ENCODE measurements at places on chromosomes 13 and 19.

DNA sequence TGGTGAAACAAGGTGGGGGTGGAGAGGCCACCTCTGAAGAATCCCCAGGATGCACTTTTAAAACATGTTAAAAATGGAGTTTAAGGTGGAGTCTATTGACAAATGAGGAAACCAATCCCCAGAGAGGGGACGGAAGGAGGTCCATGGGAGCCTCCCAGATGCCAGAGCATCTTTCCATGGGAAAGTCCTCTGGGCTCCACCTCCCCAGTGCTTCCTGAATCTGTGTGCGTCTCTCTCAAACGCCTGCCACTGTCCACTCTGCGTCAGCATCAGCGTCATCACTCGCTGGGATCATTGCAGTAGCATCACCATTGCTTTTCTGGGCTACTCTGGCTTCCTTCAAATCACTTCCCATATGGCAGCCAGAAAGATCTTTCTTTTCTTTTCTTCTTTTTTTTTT lies 6.2 kb downstream of the GPR4 start:
- H3K27ac ChIP-seq: no peak overlapping the region
- peaks cover 3% of the 10 kb centered on the region for H3K4me1 ChIP-seq

DNA sequence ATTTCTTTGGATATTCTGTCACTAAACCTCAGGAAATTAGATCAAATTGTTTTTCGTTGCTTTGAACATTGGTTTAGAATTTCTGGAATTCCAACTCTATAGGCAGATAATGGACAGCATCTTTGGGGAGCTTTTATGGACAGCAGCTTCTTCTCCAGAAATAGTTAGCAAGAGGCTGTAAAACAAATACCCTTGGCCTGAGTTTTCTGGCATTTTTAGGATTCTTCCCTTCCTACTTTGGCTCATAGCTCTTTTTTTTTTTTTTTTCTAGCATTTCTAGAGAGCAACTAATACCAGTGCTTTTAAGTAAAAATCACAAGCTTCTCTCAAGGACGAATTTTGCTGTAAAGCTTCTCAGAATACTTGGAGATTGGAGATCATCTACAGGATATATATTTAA lies 169.8 kb upstream of the SPRY2 start:
- H3K36me3 ChIP-seq: peaks cover 5% of the 10 kb centered on the region
- no peak for DNase-seq
- H3K27ac ChIP-seq: peak overlapping the region; percentile 7
- no peaks in the 10 kb centered on the region for H3K27me3 ChIP-seq
- no peak overlapping the region for H3K4me3 ChIP-seq

- H3K27ac ChIP-seq: no peak overlapping the region
- H3K4me1 ChIP-seq: peaks cover 27% of the 10 kb centered on the region
- no peak overlapping the region for H3K4me3 ChIP-seq
- H3K27me3 ChIP-seq: no peaks in the 10 kb centered on the region
These were observed 2.4 kb downstream of the HPN start for GRCh38 chr19:35043906-35044305.

- H3K4me1 ChIP-seq: no peaks in the 10 kb centered on the region
- no peak for DNase-seq
- H3K36me3 ChIP-seq: no peaks in the 10 kb centered on the region
- H3K27ac ChIP-seq: no peak overlapping the region
- H3K27me3 ChIP-seq: peaks cover 39% of the 10 kb centered on the region
- no peak overlapping the region for H3K4me3 ChIP-seq
These were observed 2.7 kb downstream of the LILRB5 start for GRCh38 chr19:54254195-54254906.

GRCh38 chr19:30755581-30755980 lies 383.4 kb downstream of the ZNF536 start:
- no peak overlapping the region for H3K27ac ChIP-seq
- peaks cover 10% of the 10 kb centered on the region for H3K27me3 ChIP-seq
- no peak for DNase-seq

DNA sequence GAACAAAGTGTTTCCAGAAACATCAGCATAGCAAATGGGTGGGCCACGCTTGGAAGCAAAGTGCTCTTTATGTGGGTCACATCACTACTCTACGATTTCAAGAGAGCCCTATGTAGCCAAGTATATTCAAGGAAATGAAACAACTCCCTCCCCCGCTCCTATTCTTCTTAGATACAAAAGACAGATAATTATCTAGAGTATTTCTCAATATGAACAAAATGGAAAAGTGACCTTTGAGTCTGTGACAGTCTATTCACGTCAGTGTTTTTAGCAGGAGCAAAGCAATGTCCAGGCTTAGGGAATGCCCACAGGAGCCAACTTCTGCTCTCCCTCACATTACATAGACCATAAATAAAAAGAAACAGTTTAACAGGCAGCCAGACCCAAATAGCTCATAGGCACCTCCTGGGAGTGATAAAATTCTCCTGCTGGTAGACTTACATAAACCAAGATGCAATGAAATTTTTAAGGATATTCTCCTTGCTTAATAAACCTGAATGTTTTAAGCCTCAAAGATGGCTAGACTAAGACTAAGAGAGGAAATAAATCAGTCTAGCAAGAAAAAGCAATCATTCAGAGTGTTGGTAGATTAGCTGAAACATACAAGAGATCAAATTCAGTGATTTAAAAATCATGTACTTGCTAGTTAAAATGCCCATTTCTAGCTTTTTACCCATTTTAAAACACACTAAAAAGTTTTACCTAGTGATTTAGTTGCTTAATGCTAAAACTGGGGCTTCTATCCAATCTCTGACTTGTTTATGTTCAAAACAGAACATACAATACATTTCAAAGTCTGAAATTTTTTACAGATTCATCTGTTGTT lies 182.8 kb downstream of the RGCC start:
- H3K36me3 ChIP-seq: peaks cover 1% of the 10 kb centered on the region
- no peak overlapping the region for H3K4me3 ChIP-seq
- H3K4me1 ChIP-seq: peaks cover 59% of the 10 kb centered on the region
- no peaks in the 10 kb centered on the region for H3K27me3 ChIP-seq
- DNase-seq: no peak

DNA sequence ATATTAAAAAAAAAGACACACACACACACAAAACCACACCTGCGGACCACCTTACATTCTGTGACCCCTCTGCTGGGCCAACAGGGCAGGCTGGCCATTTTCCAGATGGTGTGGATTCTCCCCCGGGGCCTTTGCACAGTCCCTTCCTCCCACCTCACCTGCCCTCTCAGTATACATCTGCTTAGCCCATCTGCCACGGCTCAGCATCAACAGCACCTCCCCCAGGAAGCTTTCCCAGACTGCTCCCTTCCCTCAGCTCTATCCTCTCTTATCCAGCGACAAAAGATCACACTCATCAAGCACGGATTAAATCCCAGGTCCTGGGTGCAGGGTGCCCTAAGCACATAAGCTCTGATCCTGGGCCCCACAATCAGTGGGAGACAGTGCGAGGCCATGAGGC lies 4.5 kb downstream of the ZNF787 start:
- H3K4me1 ChIP-seq: peaks cover 30% of the 10 kb centered on the region
- H3K27ac ChIP-seq: peak overlapping the region; percentile 18
- no peak for DNase-seq
- H3K4me3 ChIP-seq: no peak overlapping the region

DNA sequence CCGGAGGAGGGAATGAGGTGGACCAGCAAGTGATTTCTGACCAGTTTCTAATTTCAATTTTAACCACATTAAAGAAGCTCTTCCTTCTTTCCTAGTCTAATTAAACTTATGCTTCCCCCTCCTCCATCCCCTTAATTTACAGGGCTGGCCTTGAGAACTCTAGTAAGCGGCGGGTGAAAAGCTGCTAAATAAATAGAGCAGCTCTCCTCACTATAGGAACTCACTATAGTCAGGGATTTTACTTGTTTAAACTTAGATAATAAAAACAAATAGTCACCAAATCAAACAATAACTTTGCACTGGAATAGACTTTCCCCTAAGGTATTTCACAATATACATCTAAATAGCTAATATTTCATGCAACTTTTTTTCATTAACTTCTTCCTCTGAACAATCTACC lies 1838.2 kb upstream of the PRR20A start:
- H3K36me3 ChIP-seq: no peaks in the 10 kb centered on the region
- no peak overlapping the region for H3K4me3 ChIP-seq
- DNase-seq: no peak
- H3K4me1 ChIP-seq: no peaks in the 10 kb centered on the region
- no peaks in the 10 kb centered on the region for H3K27me3 ChIP-seq
- H3K27ac ChIP-seq: no peak overlapping the region

GRCh38 chr13:112608212-112608611 lies 20.3 kb upstream of the TUBGCP3 start:
- DNase-seq: no peak
- H3K36me3 ChIP-seq: no peaks in the 10 kb centered on the region
- peaks cover 17% of the 10 kb centered on the region for H3K4me1 ChIP-seq
- peaks cover 26% of the 10 kb centered on the region for H3K27me3 ChIP-seq
- H3K4me3 ChIP-seq: no peak overlapping the region

DNA sequence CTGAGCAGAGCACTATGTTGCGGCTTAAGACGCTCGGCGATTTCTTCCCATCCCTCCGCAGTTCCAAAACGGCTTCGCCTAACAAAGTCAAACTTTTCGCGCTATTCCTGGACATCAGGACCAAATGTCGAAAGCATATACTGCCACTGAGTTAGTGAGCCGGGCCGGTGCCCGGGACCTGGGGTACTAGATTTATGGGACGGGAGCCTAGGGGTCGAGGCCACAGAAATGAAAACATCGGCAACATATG lies 699 bp downstream of the RCBTB2 start:
- H3K36me3 ChIP-seq: no peaks in the 10 kb centered on the region
- DNase-seq: no peak
- H3K27me3 ChIP-seq: no peaks in the 10 kb centered on the region
- peak overlapping the region; percentile 85 for H3K4me3 ChIP-seq
- peak overlapping the region; percentile 96 for H3K27ac ChIP-seq

DNA sequence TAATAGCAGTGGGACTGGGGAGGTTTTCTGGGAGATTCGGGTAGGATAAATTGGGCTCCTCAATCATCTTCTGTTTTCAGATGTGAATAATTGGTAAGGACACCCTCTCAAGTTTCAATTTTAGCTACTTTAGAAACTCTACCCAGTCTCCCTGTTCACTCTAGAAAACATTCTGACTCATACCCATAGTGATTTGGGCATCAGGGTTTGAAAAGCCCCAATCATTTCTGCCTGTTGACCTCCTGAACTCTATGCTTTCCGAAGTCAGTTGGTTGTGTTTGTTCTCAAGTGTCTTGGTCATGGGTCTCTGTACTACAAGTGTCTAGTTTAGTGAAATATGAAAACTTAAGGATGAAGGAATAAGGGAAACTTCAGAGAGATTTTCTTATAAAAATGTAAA lies 911.3 kb upstream of the GPC6 start:
- H3K4me3 ChIP-seq: no peak overlapping the region
- DNase-seq: no peak
- peaks cover 24% of the 10 kb centered on the region for H3K4me1 ChIP-seq
- H3K27me3 ChIP-seq: no peaks in the 10 kb centered on the region
- H3K36me3 ChIP-seq: peaks cover 2% of the 10 kb centered on the region

- H3K36me3 ChIP-seq: no peaks in the 10 kb centered on the region
- H3K27ac ChIP-seq: peak overlapping the region; percentile 13
- peak overlapping the region; percentile 87 for H3K4me3 ChIP-seq
- no peak for DNase-seq
- H3K4me1 ChIP-seq: peaks cover 35% of the 10 kb centered on the region
These were observed 593 bp downstream of the CADM4 start for GRCh38 chr19:43638995-43639518.

GRCh38 chr13:79034341-79034740 lies 371.7 kb downstream of the RBM26 start:
- peaks cover 20% of the 10 kb centered on the region for H3K27me3 ChIP-seq
- no peak overlapping the region for H3K4me3 ChIP-seq
- no peak for DNase-seq
- no peak overlapping the region for H3K27ac ChIP-seq
- H3K36me3 ChIP-seq: no peaks in the 10 kb centered on the region

DNA sequence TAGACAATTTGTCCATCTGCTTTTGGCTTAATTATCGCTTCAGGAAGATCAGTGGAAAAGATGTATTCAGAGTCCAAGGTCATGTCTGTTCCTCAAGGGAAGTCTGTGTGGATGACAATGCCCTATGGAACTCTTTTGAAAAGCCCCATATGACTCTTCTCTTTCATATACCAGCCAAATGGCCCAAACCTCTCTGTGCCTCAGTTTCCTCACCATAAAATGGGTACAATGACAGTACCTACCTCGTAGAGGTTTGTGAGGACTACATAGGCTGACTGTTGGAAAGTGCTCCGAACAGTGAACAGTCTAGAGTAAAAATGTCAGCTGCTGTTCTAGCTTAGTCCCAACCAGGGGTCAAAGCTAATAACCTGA lies 104.6 kb downstream of the COL4A2 start:
- no peak overlapping the region for H3K4me3 ChIP-seq
- no peaks in the 10 kb centered on the region for H3K27me3 ChIP-seq
- no peak for DNase-seq
- peaks cover 22% of the 10 kb centered on the region for H3K36me3 ChIP-seq
- H3K4me1 ChIP-seq: peaks cover 49% of the 10 kb centered on the region
- H3K27ac ChIP-seq: peak overlapping the region; percentile 89

GRCh38 chr19:49229416-49229815 lies 71.8 kb downstream of the TRPM4 start:
- H3K4me3 ChIP-seq: no peak overlapping the region
- H3K36me3 ChIP-seq: no peaks in the 10 kb centered on the region
- peaks cover 9% of the 10 kb centered on the region for H3K27me3 ChIP-seq
- H3K27ac ChIP-seq: no peak overlapping the region
- H3K4me1 ChIP-seq: peaks cover 2% of the 10 kb centered on the region

DNA sequence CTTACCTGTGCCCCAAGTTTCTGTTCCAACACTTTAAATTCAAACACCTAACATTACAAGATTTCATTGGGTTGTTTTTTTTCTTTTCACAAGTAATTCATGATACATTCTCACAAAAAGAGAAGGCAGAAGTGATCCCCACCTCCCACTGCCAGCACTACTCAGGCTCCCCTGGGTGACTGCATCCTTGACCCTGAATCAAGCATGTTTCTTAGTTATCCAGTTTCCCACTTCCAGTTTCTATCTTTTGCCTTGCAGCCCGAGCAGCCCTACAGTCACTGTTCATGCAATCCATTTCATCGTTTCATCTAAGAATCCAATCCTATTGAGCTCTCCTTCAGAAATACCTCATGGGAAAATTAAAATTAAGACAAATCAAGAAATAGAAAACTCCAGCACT lies 61.4 kb downstream of the RNASEH2B start:
- H3K4me3 ChIP-seq: no peak overlapping the region
- H3K36me3 ChIP-seq: peaks cover 18% of the 10 kb centered on the region
- no peaks in the 10 kb centered on the region for H3K27me3 ChIP-seq
- DNase-seq: no peak

DNA sequence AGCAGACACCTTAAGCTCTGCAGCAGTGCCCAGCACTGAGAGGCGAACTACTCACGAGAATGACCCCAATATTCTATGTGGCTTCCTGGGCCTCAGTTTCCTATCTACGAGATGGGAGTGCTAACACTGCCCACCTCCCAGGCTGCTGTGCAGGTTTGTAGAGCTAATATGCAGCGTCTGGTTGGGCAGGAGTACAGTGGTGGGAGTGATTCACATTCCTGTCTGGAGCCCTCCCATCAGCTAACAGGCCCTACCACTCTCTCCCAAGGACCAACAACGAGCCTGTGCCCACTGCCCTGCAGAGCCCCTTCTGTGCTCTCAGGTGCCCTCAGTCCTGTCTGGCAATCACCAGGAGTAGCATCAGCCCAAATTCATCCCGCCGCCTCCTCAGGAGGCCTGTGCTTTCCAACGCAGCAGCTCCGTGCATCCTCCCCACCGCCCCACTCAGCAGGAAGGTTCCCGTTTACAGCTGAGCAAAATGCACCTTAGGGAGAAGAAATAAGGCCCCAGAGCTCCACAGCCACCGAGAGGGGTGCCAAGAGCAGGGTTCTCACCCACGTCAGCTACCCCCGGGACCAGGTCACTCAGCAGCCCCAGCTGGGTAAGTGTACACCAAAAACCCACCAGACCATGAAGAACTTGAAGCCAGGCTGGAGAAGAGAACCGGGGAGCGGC lies 6.6 kb downstream of the AKT2 start:
- no peak for DNase-seq
- H3K27ac ChIP-seq: peak overlapping the region; percentile 48
- H3K4me1 ChIP-seq: peaks cover 47% of the 10 kb centered on the region
